ENCODE measurements at places on chromosomes 2 and 18.

DNA sequence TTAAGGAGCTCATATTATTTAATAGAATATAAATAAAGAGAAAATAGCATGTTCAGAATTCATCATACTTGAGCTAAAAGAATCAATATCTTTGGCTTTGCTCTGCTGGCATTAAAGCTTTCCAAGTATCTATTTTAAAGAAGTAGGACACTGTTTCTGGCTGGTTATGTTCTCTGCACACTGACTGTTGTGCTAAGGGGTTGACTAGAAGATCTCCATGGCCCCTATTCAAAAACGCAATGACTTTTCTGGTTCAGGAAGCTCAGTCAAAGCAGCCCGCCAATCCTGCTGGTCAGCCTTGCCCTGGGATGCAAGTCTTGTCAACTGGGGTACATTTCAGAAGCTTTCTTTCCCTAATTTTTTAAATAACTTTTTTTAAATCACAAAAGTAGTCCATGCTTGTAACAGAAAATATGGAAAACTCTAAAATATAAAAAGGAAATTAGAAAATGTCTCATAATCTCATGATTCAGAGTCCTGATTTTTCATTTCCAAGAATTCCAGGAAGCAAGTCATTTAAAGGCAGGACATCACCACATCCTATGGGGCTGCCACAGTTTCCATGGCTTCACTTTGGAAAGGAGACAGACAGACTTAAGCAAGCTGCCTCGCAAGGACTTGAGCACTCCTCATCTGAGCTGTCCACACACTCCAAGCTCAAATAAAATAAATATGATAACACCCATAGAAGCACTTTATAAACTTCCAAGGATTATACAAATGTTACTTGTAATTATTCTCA, 195.1 kb downstream of the TXNL1 start:
- no peak for DNase-seq

- DNase-seq, result no peak
These were observed 342.9 kb downstream of the TSN start for GRCh38 chr2:122098306-122098705.

DNA sequence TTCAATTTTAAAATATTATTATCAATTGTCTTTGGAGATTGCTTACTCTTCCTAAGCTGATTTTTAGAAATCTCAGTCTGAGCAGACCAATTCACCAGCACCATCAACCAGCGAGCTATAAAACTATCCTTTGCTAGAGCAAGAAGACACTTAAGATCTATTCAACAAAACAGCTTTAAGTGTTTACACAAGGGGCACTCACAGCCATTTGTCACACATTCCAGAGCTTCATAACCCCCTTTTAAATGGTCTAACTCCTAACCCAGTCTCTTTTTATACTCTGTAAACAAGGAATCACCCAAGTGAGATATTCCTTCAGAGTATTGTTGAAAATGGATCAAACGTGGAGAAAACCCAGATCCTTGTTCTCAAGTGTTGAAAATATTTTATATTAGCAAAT, 1294.1 kb upstream of the CHAC2 start:
- DNase-seq, result no peak

GRCh38 chr2:10930721-10931516, 19.2 kb downstream of the KCNF1 start:
- no peak for DNase-seq

DNA sequence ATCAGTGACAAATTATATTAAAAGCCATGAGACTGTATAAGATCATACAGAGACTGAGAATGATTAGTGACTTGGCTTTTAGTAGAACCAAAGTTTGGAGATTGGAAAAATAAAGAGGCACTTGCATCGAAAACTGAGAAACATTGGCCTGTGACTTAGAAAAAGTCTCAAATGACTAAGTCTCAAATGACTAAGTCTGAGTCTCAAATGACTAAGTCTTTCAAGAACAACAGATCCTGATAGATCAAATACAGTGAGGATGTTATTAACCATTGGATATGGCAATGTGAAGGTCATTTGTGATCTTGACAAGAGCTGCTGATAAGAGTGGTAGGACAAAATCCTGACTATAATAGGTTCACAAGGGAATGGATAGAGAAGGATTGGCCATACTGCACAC, 135.5 kb upstream of the FANCL start:
- DNase-seq, result no peak

- DNase-seq, result no peak
These were observed at the start of gene CELF4 for GRCh38 chr18:37565101-37565976. Gene CELF4, minus strand, starts transcription at chr18:37565798.

GRCh38 chr2:96233880-96234316, 25.3 kb upstream of the STARD7 start:
- DNase-seq, result no peak

GRCh38 chr2:190986221-190986953, 27.6 kb downstream of the STAT1 start:
- DNase-seq, result no peak

- DNase-seq, result no peak
These were observed 184.3 kb upstream of the MAP2 start for GRCh38 chr2:209239585-209239938.

DNA sequence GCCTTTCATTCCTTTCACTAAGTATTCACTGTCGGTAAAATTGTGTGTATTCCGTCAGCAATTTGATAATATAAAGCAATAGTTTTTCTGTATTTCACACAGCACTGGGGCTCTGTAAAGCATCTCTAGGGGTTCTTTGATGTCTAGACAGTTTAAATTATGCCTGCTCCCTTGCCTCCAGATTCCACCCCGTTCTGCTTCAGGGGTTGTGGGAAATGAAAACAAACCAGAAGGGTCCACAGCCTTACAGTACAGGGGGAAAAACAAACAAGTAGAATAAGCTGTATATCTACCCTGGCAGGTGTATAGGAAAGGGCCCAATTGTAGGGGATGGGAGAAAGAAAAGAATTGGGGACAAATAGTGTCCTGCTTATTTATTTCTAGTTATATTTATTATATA, 63.1 kb downstream of the ASXL3 start:
- no peak for DNase-seq
